ENCODE measurements at places on chromosomes 12 and 14.
A peak's percentile ranks its signal among the peaks of the same experiment; 100 is the strongest.

DNA sequence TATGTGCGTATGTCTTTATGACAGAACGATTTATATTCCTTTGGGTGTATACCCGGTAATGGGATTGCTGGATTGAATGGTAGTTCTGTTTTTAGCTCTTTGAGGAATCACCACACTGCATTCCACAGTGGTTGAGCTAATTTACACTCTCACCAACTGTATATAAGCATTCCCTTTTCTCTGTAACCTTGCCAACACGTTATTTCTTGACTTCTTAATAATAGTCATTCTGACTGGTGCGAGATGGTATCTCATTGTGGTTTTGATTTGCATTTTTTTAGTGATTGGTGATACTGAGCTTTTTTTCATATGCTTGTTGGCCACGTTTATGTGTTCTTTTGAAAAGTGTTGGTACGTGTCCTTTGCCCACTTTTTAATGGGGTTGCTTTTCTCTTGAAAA is 49.7 kb downstream of the FRS2 start:
- no peak for DNase-seq

- no peak for DNase-seq
Observed at GRCh38 chr12:106360400-106360994, 2.9 kb downstream of the POLR3B start.

GRCh38 chr12:123576611-123577010 is 7.7 kb upstream of the TMED2 start:
- no peak for DNase-seq

- no peak for DNase-seq
Observed at GRCh38 chr14:61258985-61259384, 22.2 kb downstream of the TMEM30B start.

- DNase-seq = no peak
Observed at GRCh38 chr14:85198001-85198400, 331.9 kb upstream of the FLRT2 start.

- no peak for DNase-seq
Observed at GRCh38 chr12:111066744-111067437, 146.5 kb upstream of the MYL2 start.

DNA sequence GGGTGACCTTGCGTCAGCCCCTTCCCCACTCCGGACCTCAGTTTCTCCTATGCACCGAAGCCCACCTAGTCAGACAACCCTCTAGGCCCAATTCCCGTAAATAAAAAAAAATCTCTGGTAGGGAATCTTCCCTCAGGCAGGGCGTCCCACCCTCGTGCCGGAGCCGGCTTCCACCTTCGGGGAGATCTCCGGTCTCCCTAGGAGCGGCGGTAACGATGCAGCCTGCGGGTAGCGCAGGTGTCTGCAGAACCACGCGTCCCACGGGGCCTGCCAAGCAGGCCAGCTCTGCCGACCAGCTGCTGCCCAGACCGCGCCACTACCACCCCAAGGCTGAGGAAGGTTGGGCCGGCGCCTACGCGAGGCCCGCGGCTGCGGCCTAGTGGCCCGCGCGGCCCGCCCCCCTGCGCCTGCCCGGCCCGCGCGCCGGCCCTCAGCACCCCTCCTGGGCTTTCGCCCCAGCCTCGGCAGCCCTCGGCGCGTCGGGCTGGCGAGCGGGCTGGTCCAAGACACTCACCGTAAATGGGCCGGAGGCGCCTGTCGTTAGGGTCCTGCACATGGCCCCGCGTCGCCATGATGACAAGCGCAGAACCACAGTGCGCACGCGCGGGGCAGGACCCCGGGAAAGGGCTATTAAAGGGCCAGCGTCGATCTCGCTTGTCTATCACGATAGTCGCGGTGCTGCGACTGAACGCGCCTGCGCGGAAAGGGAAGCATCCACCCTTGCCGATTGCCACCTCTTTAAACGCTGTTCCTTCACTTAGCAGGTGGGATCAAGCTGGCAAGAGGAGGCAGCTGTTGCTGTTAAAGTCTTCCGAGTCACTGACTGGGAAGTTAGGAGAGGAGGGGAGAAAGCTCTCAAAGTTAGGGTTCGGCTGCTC is at the start of gene NAA25:
NAA25 (minus strand) TSS at position 582 of the 878 bp plus-strand sequence; CDS start at position 572, 10 bp downstream.
- peak; percentile 95 for DNase-seq

- no peak for DNase-seq
Observed at GRCh38 chr12:29703528-29703927, 80.2 kb downstream of the TMTC1 start.

GRCh38 chr14:87847216-87847755 is 145.7 kb downstream of the GALC start:
- no peak for DNase-seq

DNA sequence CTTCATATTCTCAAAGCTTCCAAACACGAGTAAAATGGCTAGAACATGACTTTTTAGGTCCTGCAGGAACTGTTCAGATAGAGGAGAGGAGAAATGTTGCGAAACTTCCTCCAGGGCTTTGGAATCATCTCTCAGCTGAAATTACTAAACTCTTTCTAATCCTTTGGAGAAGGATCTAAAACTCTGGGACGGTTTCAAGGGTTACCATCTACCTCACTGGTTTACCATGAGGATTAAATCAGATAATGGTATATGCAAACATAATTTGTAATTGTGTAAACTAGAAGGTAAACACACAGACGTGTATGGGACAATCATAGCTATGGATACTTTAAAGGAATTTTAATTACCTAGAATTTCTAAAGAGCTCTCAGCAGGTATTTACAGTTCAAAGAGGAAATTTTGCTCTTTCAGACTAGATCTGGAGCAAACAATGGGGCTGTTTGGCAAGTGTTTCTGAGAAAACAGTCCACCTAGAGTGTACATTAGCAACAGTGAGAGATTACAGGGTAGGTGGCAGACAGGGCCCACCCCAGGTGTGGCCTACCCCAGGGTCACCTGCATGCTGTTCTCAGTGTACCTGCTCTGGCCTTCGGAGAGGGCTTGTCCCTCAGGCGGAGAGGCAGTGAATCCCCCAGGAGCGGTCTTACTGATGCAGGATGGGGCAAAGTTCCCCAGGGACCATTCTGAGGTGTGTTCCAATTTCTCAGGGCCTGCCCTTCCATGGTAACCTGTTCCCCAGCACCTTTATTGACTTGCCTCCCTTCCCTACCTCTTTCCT is 124.7 kb upstream of the MAX start:
- DNase-seq = no peak

DNA sequence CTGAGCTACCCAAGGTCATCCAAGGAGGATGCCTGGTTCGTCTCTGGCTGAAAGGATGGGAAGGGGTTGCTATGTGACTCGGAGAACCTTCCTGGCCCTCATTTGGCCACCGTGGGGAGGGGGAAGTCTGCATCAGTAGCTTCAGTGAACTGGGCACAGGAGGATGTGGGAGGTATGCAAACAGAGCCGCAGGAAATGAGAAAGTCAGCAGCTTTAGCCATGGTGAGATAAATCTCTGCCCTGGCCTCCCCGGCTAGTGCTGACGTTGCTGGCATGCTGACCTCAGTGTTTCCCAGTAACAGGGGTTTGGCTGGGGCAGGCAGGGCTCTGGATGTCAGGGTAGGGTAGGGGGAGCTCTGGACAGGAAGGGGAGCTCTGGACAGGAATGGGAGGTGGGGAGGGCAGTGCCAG is 2.3 kb upstream of the CEBPE start:
- peak; percentile 70 for DNase-seq

GRCh38 chr12:95859344-95859816 is 628 bp downstream of the SNRPF start:
- DNase-seq = no peak

DNA sequence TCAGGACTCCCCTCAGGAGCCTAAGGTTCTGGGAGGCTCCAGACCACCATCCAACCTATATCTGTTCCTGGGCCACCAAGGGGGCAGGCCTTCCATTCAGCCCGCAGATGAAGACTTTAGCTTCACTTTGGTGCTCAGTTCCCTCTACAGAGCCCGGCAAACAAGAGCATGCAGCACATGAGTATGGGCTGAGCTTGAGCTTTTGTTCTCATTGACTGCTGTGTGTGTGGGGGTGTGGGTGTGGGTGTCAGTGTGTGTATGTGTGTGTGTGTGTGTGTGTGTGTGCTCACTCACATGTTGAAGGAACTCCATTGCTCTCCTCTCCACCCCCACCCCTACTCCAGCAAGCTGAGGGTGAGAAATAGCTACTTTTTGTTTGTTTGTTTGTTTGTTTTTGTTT is 219.1 kb downstream of the ZFP36L1 start:
- DNase-seq = no peak

DNA sequence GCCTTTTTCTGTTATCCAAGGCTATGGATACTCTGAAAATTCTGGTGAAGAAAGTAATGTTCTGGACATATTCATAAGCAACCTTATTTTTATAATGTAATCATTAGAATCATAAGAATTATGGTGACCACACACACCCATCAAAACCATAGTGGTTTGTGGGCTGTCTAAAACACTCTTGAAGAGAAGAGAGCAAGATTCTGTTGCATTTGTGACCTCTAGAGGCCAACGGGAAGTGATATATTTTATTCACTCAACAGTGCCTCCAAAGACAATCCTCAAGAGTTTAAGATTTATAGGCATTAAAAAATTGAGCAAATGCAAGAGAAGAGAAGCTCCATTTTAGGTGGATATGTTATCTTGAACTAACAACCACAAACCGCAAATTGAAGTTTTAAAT is 68.5 kb upstream of the LGR5 start:
- DNase-seq = no peak

- DNase-seq = no peak
Observed at GRCh38 chr12:56103823-56104108, 593 bp upstream of the PA2G4 start.

GRCh38 chr12:63151623-63152320 is 771 bp upstream of the AVPR1A start:
- DNase-seq = peak; percentile 83

DNA sequence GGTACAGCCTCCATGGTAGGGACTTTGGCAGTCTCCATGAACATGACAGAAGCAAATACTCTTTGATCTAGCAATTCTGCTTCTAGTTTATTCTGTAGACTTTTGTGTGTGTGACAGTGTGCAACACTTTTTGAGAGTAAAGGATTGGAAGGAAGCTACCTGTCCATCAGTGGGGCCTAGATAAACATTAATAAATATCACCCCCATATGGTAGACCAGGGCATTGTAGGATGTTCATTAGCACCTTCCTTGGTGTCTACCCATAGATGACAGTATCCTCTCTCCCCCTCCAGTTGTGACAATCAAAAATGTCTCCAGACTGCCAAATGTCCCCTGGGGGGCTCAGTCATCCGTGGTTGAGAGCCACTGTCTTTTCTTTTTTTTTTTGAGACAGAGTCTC is 10.8 kb downstream of the SNRNP35 start:
- DNase-seq = no peak

DNA sequence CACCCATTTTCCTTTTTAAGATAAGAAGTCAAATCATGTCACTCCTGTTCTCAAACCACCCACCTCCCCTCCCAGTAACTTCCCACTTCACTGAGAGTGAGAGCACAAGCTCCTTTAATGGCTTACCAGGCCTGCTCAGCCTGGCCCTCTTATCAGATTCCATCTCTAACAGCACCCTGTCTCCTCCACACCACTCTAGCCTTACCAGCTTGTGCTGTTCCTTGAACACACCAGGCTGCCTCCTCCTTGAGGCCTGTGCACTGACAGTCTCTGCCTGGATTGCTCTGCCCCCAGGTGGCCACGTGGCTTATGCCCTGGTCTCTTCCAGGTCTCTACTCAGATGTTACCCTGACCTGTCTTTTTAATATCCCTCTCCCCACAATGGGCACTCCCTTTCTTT is 40.1 kb upstream of the EVL start:
- peak; percentile 39 for DNase-seq

- DNase-seq = no peak
Observed at GRCh38 chr14:22407033-22407432, 182.0 kb downstream of the DAD1 start.

GRCh38 chr12:27031531-27031930 is 9.2 kb downstream of the MED21 start:
- DNase-seq = no peak

- DNase-seq = no peak
Observed at GRCh38 chr12:19912991-19913390, 455.3 kb upstream of the PDE3A start.

GRCh38 chr14:68970736-68971135 is 8.4 kb downstream of the ACTN1 start:
- no peak for DNase-seq

GRCh38 chr12:6894321-6894720 is 10.3 kb upstream of the LRRC23 start:
- DNase-seq = no peak

- DNase-seq = no peak
Observed at GRCh38 chr14:68182492-68182891, 362.9 kb downstream of the RAD51B start.

GRCh38 chr12:51678086-51678724 is 87.2 kb downstream of the SCN8A start:
- peak; percentile 49 for DNase-seq

DNA sequence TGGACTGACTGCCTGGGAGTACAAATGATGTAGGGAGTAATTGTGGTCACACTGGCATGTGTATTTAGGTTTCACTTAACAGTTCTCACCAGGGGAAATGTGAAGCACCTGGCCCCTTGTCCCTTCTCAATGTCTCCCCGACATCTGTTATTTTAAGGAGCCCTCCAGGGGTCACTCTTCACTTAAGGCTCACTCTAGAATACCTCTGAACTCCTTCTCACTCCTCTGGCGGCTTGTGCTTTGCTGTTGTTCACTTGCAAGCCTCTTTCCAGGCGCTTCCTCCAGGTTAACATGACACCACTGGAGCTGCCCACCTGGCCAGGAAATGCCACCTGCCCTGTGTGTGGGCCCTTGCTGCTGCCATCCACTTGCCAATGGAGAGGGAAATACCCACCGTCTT is 56.5 kb upstream of the GZMB start:
- DNase-seq = peak; percentile 53

DNA sequence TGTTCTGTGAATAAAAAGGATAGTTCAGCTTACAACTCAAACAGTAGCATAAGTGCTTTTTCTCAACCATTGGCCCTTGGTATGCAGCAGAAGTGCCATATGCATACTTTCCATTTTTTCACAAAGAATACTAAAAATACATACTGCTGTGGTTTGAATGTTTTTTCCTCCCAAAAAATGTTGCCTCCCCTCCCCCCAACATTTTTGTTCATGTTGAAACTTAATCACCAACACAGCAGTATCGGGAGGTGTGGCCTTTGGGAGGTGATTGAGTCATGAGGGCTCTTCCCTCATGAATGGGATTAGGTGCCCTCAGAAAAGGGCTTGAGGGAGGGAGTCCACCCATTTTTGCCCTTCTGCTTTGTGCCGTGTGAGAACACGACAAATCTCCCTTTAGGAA is 198.6 kb downstream of the ESR2 start:
- no peak for DNase-seq

GRCh38 chr14:63249092-63249491 is 44.8 kb downstream of the RHOJ start:
- DNase-seq = no peak

All from kidney (tissue), 22 donors.